ENCODE measurements at places on chromosomes 1 and 21.

DNA sequence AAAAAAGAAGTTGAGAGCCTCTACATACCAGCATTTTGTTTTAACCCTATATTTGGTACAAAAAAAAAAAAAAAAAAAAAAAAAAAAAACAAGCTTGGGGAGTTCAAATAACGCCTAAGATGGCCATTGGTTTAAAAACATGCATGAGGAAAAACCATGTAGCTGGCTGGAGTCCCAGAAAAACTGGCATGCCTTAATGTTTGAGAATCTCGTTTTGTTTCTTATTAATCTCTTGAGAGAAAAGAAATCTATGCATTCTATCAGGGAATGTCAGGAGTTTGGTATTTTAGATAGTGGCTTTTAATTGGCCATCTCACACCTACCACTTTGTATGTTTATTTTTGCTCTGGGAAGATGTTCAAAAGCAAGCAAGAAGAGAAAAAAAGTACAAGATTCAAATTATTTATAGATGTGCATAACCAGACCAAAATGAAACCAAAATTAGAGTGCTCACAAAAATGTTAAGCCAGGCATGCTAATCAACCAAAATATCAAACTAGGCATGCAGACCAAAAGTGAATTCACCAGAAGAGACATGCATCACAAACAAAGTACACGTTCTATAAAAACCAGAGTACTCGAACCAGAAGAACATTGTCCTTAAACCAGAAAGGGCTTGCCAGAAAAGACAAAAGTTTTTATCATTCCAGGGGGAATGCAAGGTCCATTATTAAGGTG is 156.6 kb downstream of the AK5 start:
- H3K4me1 ChIP-seq: no peaks in the 10 kb centered on the region
- no peaks in the 10 kb centered on the region for H3K27me3 ChIP-seq
- H3K36me3 ChIP-seq: no peaks in the 10 kb centered on the region
- no peak overlapping the region for H3K27ac ChIP-seq
- DNase-seq: peak; percentile 91

GRCh38 chr1:200316148-200316803 is 93.6 kb downstream of the ZNF281 start:
- H3K4me1 ChIP-seq: peaks cover 1% of the 10 kb centered on the region
- DNase-seq: no peak
- no peaks in the 10 kb centered on the region for H3K27me3 ChIP-seq

GRCh38 chr1:57341721-57342120 is 82.1 kb downstream of the DAB1 start:
- H3K4me3 ChIP-seq: no peak overlapping the region
- DNase-seq: no peak
- no peaks in the 10 kb centered on the region for H3K36me3 ChIP-seq
- no peak overlapping the region for H3K27ac ChIP-seq
- no peaks in the 10 kb centered on the region for H3K4me1 ChIP-seq

DNA sequence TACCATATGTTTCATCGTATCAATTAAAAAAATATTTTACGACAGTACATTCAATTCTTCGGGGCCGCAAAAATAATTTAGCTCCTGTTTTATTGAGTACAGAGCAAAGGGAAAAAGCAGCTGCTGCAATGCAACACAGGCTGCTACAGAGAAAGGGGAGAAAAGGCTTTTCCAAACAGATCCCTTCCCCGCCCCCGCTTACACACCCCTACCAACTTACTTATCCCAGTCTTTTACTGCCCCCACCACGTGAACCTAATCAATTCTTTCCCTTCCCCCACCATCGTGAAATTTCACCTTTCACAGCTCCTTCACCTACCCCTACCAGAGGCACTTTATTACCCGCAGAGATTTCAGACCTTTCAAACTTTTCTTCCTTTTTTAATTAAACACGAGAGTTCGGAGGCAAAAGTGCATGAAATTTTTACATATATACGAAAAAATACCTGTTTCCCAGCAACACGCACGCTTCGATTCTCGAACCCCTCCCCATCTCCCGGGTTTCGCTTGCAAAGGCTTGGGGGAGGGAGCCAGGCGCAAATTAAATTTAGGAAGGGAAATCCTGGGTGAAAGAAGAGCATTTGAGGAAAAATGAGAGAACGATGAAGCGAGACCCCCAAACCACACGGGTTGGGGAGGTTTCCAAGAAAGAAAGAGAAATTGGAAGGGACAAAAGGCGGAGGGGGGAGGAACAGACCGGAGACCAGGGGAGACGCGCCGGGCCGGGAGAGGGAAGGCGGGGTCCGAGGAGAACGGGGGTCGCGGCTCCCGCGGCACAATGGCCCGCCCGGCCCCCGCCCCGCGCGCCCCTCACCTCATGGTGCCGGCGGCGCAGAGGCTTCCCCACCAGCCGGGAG is 823 bp downstream of the ENAH start:
- no peaks in the 10 kb centered on the region for H3K36me3 ChIP-seq
- H3K27ac ChIP-seq: peak overlapping the region; percentile 97
- peak; percentile 76 for DNase-seq
- H3K4me1 ChIP-seq: no peaks in the 10 kb centered on the region
- H3K27me3 ChIP-seq: no peaks in the 10 kb centered on the region

DNA sequence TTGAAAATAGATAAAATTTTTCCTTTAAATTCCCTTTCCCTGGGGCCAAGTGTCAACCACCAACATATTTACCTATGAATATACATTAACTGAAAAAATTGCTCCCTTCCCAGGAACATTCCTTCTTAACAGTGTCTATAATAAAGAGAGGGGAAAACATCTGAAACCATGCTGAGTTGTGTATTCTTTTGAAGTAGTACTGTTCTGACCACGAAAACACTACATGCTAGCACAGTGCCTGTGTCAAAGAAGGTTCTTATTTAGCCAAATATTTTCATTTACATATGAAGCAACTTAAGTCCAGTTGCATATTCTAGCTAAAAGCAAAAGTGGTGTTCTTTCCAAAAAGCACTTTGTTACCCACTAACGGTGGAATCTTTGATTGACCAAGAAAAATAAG is 311.2 kb downstream of the VAV3 start:
- no peaks in the 10 kb centered on the region for H3K36me3 ChIP-seq
- H3K4me3 ChIP-seq: no peak overlapping the region
- H3K27me3 ChIP-seq: peaks cover 2% of the 10 kb centered on the region
- H3K4me1 ChIP-seq: no peaks in the 10 kb centered on the region
- H3K27ac ChIP-seq: no peak overlapping the region

DNA sequence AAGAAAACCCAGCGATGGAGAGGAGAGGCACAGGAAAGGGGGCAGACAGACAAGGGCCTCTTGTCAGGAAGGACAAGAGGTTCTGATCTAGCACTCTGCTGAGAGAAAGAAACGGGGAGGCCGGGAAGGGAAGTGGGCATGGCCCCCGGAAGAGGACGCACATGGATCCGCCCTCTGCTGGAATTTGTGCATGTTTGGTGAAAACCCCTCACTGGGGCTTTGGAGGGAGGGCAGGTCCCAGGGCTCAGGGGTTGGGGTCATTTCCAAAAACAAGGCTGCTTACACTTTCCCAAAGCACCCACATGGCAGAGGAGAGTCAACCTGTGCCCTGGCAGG is 32.4 kb upstream of the ECE1 start:
- H3K27me3 ChIP-seq: no peaks in the 10 kb centered on the region
- H3K4me3 ChIP-seq: no peak overlapping the region
- peaks cover 24% of the 10 kb centered on the region for H3K4me1 ChIP-seq
- peak overlapping the region; percentile 45 for H3K27ac ChIP-seq
- DNase-seq: peak; percentile 23

GRCh38 chr1:97764991-97765390 is 155.8 kb downstream of the DPYD start:
- H3K36me3 ChIP-seq: no peaks in the 10 kb centered on the region
- peaks cover 7% of the 10 kb centered on the region for H3K4me1 ChIP-seq
- no peak overlapping the region for H3K4me3 ChIP-seq
- no peak for DNase-seq
- H3K27ac ChIP-seq: no peak overlapping the region
- no peaks in the 10 kb centered on the region for H3K27me3 ChIP-seq

DNA sequence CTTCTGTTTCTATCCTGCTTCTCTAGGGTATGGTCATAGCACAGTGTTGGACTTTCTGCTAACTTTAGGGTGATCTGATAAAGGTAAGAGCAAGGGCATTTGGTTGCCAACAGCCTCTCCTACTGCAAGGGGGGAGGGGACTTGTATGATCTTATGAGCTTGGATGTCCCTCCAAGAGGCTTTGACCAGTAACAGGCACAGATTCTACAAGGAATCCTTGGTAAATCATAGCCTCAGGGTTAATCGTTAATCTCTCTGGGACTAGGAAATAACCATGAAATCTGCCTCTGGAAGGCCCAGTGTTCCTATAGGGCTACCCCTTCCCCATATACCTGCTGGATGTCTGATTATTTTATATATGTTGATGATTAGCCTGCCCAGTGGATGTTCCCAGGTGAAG is 134.8 kb upstream of the TNFSF4 start:
- no peaks in the 10 kb centered on the region for H3K36me3 ChIP-seq
- no peak overlapping the region for H3K27ac ChIP-seq
- H3K4me3 ChIP-seq: no peak overlapping the region
- no peaks in the 10 kb centered on the region for H3K4me1 ChIP-seq

GRCh38 chr1:55860326-55860725 is 645.2 kb upstream of the USP24 start:
- no peaks in the 10 kb centered on the region for H3K36me3 ChIP-seq
- no peaks in the 10 kb centered on the region for H3K4me1 ChIP-seq
- H3K4me3 ChIP-seq: no peak overlapping the region

- H3K27me3 ChIP-seq: no peaks in the 10 kb centered on the region
- peak; percentile 67 for DNase-seq
- H3K4me1 ChIP-seq: peaks cover 2% of the 10 kb centered on the region
- no peaks in the 10 kb centered on the region for H3K36me3 ChIP-seq
- no peak overlapping the region for H3K4me3 ChIP-seq
Observed at GRCh38 chr1:232704694-232705680, 75.1 kb upstream of the SIPA1L2 start.

GRCh38 chr1:213828867-213829266 is 158.9 kb upstream of the PROX1 start:
- no peaks in the 10 kb centered on the region for H3K36me3 ChIP-seq
- H3K4me3 ChIP-seq: no peak overlapping the region
- no peaks in the 10 kb centered on the region for H3K27me3 ChIP-seq
- H3K27ac ChIP-seq: no peak overlapping the region
- no peak for DNase-seq
- no peaks in the 10 kb centered on the region for H3K4me1 ChIP-seq

- peaks cover 12% of the 10 kb centered on the region for H3K4me1 ChIP-seq
- no peak for DNase-seq
- no peaks in the 10 kb centered on the region for H3K36me3 ChIP-seq
- H3K27me3 ChIP-seq: no peaks in the 10 kb centered on the region
- no peak overlapping the region for H3K27ac ChIP-seq
Observed at GRCh38 chr1:214019499-214019898, 31.7 kb downstream of the PROX1 start.

DNA sequence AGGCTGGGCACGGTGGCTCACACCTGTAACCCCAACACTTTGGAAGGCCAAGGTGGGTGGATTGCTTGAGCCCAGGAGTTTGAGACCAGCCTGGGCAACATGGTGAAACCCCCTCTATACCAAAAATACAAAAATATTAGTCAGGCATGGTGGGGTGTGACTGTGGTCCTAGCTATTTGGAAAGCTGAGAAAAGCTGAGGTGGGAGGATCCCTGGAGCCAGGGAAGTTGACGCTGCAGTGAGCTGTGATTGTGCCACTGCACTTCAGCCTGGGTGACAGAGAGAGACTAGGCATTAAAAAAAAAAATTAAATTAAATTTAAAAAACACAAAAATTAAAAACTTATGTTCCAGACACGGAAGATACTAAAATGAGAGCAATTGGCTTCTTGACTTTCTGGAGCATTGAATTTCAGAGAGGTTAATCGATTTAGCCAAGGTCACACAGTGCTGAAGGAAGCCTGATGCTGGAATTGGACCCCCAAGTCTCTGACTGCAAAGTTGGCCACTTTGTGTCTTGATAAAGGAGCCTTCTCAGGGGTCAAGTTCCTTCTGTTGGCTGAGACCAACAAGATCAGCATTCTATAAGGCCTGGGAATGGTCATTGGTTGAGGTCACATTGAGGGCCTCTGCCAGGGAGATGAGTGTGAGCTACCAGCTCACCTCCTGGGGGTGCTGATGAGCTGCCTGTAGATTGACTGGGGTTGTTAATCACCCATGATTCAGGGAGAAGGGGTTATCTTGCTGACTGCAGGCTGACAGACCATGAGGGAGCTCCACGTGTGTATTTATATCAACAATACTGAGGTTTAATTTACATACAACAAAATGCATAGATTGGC is 54.3 kb downstream of the RPS6KA1 start:
- no peaks in the 10 kb centered on the region for H3K4me1 ChIP-seq
- no peak overlapping the region for H3K27ac ChIP-seq
- no peak overlapping the region for H3K4me3 ChIP-seq
- no peaks in the 10 kb centered on the region for H3K27me3 ChIP-seq
- H3K36me3 ChIP-seq: no peaks in the 10 kb centered on the region
- DNase-seq: no peak

DNA sequence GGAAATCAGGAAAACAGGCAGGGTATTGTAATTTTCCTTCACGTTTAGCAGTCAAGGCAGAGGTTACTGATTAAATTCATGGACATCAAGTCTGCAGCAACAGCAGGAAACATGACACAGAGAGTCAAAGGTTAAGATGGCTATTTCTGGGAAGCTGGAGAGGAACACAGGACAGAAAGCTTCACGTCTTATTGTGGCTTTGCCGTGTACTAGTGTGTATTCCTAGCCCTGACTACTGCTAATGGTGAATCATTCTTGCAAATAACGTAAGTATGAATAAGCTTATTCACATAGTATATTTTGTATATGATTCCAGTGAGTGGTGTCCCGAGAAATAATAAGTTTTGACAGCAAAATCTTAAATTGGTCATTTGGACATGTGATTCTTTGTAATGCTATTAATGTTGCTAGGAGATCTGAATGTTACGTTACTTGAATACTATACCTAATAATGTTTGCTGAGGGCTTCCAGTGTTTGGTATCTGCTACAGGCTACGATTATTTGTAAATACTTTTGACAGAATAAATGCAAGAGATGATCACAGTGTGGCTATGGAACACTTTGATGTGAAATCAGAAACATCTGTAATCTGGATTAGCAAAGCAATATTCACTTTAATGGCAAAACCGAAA is 77.4 kb downstream of the DISP1 start:
- no peaks in the 10 kb centered on the region for H3K36me3 ChIP-seq
- no peak for DNase-seq
- H3K27ac ChIP-seq: no peak overlapping the region
- no peaks in the 10 kb centered on the region for H3K4me1 ChIP-seq
- H3K27me3 ChIP-seq: no peaks in the 10 kb centered on the region
- H3K4me3 ChIP-seq: no peak overlapping the region

GRCh38 chr1:6148497-6149241 is 31.5 kb downstream of the CHD5 start:
- H3K27ac ChIP-seq: no peak overlapping the region
- H3K36me3 ChIP-seq: no peaks in the 10 kb centered on the region
- H3K4me3 ChIP-seq: no peak overlapping the region

Data from lung (tissue), 17 donors.